Suprapubic skin (tissue), 4 donors: ENCODE measurements at places on chromosomes 12 and 14.
A peak's percentile ranks its signal among the peaks of the same experiment; 100 is the strongest.

GRCh38 chr14:49971156-49972130 is 78.6 kb downstream of the ARF6 start:
- H3K27ac ChIP-seq: peak overlapping the region; percentile 93
- no peak for DNase-seq
- no peaks in the 10 kb centered on the region for H3K36me3 ChIP-seq
- no peak overlapping the region for H3K4me3 ChIP-seq

- no peaks in the 10 kb centered on the region for H3K36me3 ChIP-seq
- H3K4me1 ChIP-seq: peaks cover 11% of the 10 kb centered on the region
- no peak overlapping the region for H3K27ac ChIP-seq
Observed at GRCh38 chr12:19800884-19801283, 361.6 kb downstream of the AEBP2 start.

DNA sequence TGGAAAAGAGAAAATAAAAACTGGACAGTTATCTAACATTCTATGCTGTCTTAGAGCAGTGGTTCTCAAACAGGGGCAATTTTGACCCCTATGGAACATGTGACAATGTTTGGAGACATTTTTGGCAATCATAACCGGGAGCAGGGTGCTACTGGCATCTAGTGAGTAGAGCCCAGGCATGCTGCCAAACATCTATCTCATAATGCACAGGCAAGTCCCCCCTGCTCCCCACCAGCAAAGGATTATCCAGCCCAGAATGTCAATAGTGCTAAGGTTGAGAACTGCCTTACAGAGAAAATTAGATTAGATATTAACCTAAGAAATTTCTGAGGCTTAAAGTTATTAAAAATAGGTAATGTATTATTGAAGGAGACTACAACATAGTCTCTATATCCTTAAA is 22.9 kb upstream of the CATSPERB start:
- DNase-seq: no peak
- H3K36me3 ChIP-seq: no peaks in the 10 kb centered on the region
- peaks cover 6% of the 10 kb centered on the region for H3K4me1 ChIP-seq
- H3K27me3 ChIP-seq: no peaks in the 10 kb centered on the region

GRCh38 chr14:95523051-95523814 is 6.8 kb upstream of the SYNE3 start:
- H3K36me3 ChIP-seq: no peaks in the 10 kb centered on the region
- H3K4me3 ChIP-seq: peak overlapping the region; percentile 6
- H3K4me1 ChIP-seq: peaks cover 73% of the 10 kb centered on the region
- H3K27ac ChIP-seq: peak overlapping the region; percentile 36
- no peaks in the 10 kb centered on the region for H3K27me3 ChIP-seq
- DNase-seq: no peak
